Left forelimb (tissue), 1 donor: ENCODE measurements at places on chromosomes 1 and 21.

DNA sequence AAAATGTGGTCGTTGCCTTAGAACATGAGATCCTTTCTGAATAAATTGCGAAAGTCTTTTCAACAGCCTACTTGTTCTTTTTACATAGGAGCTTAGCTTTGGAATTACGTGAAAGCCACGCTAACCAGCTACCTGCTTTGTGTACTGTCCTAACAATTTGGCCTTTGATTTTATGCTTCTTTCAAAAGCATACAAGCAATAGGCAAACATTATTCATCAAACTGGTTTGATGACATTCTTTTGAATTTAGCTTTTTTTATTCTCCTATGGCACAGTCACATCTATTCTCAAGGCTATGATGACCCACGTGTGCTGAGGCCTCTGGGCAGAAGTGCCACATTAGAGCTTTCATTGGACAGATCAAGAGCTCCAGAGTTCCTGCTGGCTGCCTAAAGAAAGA is 178.0 kb upstream of the DPT start:
- DNase-seq: no peak

DNA sequence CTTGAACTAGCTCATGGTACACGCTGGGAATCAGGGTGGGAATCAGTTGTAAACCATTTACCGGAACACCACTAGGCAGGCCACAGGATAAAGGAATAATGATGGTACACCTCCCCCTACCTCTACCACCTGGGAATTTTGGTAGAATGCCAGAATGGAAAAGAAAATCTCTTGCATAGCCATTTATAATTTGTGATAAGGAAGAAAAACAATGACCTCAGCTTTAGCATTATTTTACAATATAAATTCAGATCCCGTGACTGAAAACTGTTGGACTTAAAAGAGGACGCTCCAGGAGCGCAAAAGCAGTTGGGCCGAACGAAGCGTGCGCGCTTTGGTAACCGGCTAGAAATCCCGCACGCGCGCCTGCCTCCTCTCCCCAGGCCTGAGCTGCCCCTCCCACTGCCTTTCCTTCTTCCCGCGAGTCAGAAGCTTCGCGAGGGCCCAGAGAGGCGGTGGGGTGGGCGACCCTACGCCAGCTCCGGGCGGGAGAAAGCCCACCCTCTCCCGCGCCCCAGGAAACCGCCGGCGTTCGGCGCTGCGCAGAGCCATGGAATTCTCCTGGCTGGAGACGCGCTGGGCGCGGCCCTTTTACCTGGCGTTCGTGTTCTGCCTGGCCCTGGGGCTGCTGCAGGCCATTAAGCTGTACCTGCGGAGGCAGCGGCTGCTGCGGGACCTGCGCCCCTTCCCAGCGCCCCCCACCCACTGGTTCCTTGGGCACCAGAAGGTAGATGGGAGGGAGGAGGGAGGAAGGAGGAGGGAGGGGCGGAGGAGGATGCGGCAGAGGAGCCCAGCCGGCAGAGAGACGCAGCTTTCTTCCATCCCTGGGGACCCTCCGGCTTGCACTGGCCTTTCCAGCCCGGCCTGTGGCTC is at the start of gene CYP4X1:
CYP4X1 (plus strand) TSS at position 402 of the 873 bp plus-strand sequence; CDS start at position 551, 149 bp downstream.
- DNase-seq: no peak

- DNase-seq: no peak
Observed at GRCh38 chr1:83999316-83999819, 436 bp upstream of the TTLL7 start.

DNA sequence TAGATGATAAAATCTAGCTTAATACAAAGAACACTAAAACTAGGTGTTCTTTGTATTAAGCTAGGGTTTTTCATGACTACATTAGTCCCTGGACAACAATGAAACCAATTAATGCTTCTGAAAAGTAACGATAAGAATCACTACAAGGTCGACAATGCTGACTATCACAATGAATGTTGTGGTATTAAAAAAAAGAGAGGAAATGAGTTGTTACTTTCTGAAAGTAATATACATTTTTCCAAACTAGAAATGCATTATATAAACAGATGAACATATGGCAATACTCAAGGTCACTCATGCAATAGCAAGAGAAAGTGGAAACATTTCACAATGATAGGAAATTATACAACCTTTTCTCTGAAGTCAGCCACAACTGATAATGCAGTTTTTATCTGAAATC is 19.0 kb downstream of the DPH5 start:
- DNase-seq: no peak

GRCh38 chr1:193437785-193438184 is 251.4 kb upstream of the B3GALT2 start:
- DNase-seq: no peak

DNA sequence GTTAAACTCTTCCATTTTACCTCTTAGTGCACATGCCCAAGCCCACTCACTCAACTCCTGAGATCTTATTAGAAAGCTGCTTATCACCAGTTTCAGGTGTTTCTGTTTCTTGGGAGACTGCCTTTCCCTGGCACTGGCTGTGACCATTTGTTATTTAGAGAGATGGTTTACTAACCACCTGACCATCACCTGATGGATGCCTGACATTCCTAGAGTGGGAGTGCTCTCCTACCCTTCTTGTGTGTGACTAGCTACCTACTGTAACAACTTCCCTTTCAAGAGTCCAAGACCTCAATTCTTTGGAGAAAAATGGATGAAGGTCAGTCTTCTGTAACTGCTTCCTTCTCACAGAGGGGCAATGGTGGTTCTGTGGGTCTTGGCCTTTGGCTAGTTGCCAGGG is 755.2 kb upstream of the ADAMTS5 start:
- DNase-seq: no peak
